ENCODE measurements at places on chromosomes 11 and 22. TPM values are rescaled to one million over a fixed set of nuclear protein-coding genes. Genes with fewer than 3 reads are reported as not detected.

The POU2AF1 gene
- 79.7 TPM for polyA plus RNA-seq

The CALCA gene
- polyA plus RNA-seq: not detected

The TBX10 gene
- not detected for polyA plus RNA-seq

The P4HA3 gene
- not detected for polyA plus RNA-seq

The CSF2RB gene
- 2.5 TPM for polyA plus RNA-seq

The STK33 gene
- 23.3 TPM for polyA plus RNA-seq

The FGF19 gene
- polyA plus RNA-seq: not detected

The GNG3 gene
- polyA plus RNA-seq: 0.62 TPM

The ANAPC15 gene
- 122 TPM for polyA plus RNA-seq

The SF1 gene
- polyA plus RNA-seq: 90.4 TPM

The SYCE3 gene
- polyA plus RNA-seq: not detected

The ACR gene
- polyA plus RNA-seq: not detected
